ENCODE measurements at places on chromosomes 16 and 17.
A peak's percentile ranks its signal among the peaks of the same experiment; 100 is the strongest.

DNA sequence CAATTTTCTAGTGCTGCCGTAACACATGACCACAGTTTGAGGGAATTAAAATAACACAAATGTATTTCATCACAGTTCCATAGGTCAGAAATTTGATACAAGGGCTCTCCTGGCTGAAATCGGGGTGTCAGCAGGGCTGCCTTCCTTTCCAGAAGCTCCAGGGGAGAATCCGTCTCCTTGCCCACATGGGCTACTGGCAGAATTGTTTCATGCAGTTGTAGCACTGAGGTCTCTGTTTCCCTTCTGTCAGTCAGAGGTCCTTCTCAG, 20.5 kb downstream of the EIF4A3 start:
- no peak for DNase-seq

GRCh38 chr17:30235386-30236296, at the start of gene SLC6A4:
SLC6A4 (minus strand) TSS chr17:30235697; CDS start chr17:30221958, 13,739 bp downstream.
- DNase-seq: no peak

DNA sequence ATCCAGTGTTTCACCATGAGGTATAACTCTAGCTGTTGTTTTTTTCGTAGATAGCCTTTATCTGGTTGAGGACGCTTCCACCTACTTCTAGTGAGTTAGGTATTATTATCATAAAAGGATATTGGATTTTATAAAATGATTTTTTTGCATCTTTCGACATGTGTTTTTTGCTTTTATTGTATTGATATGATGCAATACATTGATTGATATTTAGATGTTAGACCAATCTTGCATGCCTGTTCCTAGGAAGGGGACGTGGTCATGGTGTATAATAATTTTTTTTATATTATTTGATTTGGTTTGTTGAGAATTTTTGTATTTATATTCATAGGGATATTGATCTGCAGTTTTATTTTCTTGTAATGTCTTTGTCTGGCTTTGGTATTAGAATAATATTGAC, 193.3 kb downstream of the HS3ST3B1 start:
- DNase-seq: no peak

DNA sequence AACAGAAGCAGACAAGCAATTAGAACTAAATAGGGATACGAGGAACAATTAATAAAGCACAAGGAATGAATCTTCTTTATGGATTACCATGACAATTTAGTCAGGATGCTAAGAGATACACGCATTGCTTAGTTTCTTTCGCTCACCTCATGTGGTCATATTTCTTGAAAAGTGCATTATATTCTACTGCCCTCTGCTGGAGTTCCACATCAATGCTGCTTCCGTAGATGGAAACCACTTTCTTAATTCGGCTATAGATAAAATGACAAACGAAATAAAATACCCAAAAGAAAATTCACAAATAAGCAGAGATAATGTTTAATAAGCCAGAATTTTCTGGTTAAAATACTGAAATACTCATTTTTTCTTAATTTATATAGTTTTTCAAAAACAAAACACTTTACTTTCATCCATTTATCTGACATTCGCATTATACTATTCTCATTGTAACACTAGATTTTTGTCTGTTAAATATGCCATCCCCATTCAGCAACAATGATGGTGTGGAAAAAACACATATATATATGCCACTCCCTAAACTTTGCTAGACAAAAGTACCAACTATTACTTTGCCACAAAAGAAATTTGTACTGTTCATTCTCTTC, 22.0 kb upstream of the PHLPP2 start:
- peak; percentile 18 for DNase-seq

DNA sequence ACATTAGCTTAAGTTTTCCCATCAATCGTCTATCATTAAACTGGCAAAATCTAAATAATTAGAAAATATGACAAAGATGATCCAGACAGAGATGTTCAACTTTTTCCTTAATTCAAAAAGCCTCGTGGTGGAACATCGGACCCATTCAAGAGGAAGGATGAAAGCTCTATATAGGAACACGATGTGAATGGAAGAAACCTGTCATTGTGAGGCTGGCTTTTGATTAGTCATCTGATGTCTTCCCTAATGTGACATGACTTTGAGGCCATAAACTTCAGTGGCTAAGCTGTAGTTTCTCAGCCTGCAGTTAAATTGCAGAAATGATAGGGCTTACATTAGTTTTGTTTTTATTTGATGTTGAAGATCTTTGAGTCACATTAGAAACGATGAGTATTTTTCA, 1.0 kb downstream of the AMZ2 start:
- no peak for DNase-seq

DNA sequence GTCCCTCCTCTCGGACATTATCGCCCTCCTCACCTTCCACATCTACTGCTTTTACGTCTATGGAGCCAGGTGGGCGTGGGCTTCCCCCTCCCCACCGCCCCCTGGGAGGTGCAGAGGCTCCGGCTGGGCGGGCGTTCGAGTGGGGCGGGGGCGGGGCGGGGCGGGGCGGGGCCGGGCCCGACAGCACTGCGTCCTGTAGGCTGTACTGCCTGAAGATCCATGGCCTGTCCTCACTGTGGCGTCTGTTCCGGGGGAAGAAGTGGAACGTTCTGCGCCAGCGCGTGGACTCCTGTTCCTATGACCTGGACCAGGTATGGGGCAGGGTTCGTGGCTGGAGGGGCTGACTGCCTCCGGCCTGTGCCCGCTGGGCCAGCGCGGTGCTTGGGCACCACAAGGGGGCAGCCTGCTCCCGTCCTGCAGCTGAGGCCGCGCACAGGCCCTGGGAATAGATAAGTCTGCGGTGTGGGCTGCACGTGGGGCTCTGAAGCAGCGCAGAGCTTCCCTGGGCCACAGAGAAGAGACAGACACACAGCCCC, 9.2 kb downstream of the PIGQ start:
- peak; percentile 73 for DNase-seq

GRCh38 chr16:15810411-15810810, 46.4 kb downstream of the MYH11 start:
- DNase-seq: no peak

DNA sequence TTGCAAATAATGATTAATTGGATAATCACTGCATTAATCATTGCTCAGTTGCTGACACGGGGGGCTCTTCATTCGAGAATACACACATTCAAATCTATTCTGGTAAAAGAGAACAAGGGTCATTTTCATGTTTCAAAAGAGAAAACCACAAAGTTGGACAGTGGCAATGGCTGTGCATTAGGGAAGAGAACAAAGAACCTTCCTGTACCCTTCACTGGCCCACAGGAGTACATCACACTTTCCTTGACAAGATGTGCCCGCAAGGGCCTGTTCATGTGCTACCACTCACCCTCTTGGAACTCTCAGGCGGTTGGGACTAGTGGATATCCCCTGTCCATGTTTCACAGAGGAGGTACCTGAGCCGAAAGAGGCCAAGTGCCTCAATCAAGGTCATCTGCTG, 223.2 kb downstream of the ZFHX3 start:
- no peak for DNase-seq

DNA sequence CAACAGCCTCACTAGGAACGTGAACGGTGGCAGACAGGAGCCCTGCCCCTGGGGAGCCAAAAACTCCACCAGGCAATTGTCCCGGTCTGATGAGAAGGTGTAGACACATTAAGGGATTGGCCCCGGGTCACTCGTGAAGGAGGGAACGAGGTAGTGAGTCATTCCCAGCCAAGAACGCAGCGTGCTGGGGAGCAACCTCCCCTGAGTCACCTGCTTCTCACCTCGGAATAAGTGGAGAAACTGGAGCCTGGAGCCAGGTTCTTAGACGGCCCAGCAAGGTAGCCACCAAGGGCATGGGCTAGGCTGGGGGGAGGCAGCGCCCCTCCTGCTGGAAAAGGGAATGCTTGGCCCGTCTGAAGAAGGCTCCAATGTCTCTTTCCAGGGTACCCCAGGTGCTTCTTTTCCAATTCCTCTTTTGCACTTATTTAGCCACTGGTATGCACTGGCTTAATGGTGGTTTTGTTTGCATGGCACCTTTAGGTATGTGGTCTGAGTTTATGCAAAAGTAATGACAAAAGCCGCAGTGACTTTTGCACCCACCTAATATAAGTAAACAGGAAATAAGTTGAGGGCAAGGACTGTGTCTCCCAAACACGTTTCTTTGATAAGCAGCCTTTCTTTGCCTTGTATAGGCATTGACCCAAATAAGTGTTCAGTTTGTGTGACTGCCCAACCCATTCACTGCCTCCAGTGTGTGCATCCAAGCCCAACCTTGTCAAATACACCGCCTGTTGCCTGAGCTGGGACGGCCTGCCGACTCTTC, 1.8 kb upstream of the HELZ start:
- DNase-seq: no peak

DNA sequence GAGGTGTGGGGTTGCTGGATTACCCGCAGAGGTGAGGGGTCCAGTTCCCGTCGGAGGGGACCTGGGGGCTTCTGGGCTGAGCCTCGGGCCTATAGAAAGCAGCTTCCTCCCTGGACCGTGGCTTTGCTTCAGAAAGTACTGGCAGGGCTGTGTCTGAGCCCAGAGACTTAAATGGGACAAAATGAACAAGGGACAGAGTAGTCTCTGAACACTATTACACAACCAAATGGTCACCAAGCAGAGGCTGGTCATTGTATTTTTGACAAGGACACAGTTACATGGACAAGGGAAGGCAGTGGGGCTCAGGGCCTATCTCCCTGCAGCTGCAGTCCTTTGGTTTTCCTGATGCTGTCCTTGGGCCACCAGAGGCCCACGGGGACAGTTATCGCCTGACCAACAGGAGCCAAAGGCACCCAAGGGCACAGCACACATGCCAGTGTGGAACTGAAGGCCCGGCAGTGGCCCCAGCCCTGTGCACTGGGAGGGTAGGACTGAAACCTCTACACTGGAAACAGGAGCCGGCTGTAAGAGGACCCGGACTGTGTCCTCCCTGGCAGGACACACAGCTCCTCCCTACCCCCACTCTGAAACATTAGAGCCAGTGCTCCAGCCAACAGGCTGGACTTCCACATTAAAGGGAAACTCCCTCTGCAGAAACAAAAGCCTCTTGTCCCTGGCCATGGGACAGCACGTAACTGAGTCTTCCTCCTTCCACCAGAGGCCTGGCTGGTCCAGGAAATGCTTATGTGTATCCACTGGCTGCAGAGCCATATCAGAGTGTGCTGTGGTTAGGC, 26.0 kb upstream of the ERN1 start:
- no peak for DNase-seq

- DNase-seq: peak; percentile 99
Observed at GRCh38 chr17:39754161-39754957, 16.6 kb downstream of the GRB7 start.

DNA sequence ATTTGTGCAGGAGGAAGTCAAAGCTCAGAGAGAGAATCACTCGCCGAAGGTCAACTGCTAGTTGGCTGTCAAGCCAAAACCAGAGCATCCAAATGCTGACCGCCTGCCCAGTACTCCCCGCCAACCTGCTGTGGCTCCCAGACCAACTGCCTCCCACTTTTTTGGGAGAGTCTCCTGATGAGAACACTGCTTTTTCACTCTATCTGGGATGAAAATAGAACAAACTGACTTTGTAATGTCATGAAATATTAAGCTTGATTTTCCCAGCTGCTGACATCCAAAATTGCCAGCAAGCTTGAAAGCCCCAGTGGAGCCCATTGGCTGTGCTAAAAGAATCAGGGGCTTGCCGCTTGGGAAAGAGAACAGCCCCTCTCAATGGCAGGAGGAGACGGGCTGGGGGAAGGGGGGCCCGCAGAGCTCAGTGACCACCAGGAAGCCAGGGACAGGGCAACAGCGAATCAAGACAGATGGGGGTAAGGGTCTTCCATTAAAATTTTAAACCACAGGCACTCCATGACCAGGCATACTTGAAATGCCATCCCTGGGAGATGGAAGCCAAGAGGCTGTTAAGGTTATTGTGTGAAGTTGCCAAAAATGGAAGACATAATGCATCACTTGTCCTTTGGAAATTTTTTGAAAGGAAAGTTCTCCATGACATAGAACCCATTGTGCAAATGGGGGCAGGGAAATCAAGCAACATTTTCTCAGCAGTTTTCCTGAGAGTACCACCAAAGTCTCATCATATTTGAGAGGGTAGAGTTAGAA, 125.7 kb upstream of the CDH5 start:
- no peak for DNase-seq
